Activated T-cell treated with anti-CD3 and anti-CD28 coated beads for 48 hours (primary cell): ENCODE measurements at places on chromosomes 6 and 20.

GRCh38 chr6:52511572-52512151 lies 65.2 kb downstream of the TRAM2 start:
- DNase-seq: no peak

DNA sequence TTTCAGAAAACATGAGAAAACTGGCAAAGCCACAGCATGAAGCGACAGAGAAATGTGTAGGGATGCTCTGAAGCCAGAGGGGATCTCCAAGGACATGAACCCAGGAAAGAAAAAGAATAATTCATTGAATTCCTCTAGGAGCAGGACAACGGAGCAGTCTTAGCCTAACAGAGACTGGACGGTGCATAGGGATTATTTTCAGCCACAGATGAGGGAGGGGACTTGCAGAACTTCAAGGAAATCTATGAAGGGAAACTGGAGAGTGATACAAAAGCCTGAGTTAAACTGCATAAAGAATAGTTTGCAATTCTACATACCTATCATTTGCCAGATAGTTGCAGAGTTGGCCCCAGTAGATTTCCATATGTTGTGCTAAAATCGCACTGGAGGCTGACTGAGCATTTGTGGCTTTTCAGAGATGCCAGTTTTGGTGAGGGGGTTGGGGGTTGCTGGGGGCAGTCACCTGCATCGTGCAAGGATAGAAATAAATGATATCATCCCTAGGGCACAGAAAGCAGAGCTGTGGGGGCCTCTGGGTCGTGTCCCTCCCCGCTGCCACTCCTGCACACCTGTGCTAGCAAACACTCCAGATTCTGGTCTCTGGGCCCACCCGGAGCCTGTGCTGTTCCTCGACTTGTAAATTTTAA lies 443.2 kb upstream of the JARID2 start:
- DNase-seq: no peak

- DNase-seq: no peak
These were observed 858.0 kb upstream of the FLRT3 start for GRCh38 chr20:15195378-15195777.

GRCh38 chr6:47303861-47304260 lies 5.8 kb downstream of the TNFRSF21 start:
- DNase-seq: no peak

DNA sequence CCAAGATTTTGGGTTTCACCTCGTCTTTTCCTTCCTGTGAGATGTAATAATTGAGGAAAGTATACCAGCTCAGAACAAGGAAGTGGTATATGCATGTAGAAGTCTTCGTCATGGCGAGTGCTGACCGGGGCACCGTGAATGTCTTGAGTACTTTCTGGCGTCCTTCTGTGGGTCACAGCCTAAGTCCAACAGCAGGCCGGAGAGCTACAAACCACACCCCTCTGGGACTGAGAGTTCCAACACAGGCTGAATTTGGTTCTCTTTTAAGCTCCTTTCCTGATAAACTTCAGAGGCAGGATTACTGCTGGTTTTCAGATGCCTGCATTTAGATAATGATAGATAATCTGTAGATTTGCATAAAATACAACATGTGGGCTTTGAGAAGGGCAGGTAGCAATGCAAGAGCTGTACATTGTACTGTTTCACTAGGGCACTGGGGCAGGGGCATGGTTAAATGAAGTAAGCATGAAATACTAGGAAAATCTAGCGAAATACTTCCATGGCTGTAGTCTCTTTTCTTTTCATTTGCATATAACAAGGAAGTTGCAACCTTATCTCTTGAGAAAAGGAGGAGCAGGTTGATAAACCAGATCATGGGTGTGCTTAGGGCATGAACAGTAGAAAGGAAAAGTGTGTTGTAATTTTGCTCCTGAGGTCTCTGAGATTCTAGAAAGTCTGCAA lies at the start of gene ADTRP:
TSS of gene ADTRP (minus strand) at position 156 of the 681 bp plus-strand sequence. CDS start at position 112, 44 bp downstream.
- no peak for DNase-seq

DNA sequence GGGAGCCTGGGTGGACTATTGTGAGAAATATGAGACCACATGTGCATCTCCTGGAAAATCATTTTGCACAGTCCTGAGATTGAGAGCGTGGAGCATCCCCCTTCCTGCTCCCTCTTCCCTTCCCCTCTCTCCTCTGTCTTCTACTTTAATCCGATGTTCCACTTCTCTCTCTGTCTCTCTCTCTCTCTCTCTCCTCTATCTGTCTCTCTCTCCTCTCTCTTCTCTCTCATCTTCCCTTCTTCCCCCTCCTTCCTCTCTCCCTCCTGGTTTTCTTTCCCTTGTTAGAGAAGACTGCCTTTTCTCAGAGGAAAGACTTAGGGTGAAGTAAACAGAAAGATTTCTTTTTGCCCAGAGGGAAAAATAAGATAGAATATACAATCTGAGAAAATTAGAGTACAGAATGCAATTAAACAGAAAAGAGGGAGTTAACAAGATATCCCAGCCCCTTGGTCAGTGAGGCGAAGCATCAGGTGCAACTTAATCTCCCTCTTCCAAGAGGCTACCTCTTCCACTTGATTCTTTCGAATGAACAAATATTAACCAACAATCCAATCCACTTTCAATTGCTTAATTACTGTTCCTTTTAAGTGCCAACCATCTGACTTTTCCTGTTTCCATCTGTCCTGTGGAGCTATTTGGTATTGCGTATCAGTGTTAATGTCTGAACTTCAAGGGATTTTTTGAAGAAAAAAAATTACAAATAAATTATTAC lies 14.6 kb downstream of the KHDC1 start:
- no peak for DNase-seq

DNA sequence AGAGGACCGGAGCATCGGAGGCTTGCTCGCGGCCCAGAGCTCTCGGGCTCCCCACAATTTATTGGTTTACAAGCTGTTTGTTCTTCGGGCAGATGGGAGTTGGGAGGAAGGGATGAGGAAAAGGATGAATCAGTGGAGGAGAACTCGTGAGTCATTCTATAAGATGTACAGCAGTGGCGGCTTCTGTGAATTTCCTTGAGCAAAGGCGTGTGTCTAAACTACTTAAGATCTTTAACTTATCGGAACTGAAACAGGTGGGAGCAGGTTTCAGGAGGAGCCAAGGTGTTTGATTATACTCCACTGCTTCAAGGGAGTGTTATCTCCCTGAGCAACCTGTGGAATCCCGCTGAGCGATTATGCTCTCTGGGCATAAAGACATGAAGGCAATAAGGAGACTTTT lies 50.5 kb upstream of the IBTK start:
- DNase-seq: no peak

- no peak for DNase-seq
These were observed 80.8 kb downstream of the SLC22A23 start for GRCh38 chr6:3376064-3376463.

DNA sequence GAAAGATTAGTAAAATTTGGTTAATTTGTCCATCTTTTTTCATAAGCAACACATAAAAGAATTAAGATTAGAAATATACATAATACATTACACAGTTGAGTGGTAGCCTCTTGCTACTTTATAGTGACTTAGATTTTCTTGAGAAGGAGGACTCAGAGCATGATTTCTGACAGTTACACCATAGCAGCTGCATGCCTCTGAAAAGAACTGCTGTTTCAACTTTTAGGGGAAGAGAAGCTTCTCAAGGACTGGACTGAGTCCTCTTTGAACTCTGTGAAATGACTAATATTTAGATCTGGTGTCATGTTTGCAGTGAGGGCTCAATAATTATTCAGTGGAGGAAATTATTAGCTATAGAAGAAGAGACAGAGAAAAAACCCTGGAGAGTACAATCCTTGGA lies 272.5 kb downstream of the BTBD9 start:
- DNase-seq: no peak

DNA sequence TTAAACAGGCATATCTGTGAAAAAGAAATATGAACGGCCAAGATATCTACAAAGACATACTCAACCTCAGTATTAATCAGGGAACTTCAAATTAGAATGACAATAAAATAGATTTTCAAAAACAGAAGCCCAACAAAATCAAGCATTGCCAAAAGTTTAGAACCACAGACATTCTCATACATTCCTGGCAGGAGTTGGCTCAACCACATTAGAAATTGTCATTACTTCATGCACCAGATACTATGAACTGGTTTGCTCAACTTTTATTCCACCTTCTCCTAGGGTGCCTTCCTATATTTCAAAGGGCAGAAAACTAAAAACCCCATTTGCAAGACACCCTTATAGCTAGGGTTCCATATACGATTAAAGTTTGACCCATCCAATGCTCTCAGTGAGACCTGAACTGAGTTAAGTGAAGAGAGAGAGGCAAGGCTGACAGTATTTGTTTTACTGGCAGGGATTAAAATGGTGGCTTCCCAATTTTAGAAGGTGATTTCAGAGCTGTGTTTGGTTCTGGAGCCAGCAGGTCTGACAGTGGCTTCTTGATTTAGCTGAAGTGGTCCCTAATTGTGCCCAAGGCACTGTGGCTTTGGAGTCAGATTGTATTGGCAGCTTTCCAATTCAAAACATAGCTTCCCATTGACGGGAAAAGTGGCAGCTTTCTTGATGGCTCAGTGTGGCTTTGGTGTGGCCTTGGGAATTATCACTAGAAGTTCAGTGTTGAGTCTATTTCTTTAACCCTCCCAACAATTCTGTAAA lies 77.1 kb upstream of the CDYL start:
- no peak for DNase-seq

DNA sequence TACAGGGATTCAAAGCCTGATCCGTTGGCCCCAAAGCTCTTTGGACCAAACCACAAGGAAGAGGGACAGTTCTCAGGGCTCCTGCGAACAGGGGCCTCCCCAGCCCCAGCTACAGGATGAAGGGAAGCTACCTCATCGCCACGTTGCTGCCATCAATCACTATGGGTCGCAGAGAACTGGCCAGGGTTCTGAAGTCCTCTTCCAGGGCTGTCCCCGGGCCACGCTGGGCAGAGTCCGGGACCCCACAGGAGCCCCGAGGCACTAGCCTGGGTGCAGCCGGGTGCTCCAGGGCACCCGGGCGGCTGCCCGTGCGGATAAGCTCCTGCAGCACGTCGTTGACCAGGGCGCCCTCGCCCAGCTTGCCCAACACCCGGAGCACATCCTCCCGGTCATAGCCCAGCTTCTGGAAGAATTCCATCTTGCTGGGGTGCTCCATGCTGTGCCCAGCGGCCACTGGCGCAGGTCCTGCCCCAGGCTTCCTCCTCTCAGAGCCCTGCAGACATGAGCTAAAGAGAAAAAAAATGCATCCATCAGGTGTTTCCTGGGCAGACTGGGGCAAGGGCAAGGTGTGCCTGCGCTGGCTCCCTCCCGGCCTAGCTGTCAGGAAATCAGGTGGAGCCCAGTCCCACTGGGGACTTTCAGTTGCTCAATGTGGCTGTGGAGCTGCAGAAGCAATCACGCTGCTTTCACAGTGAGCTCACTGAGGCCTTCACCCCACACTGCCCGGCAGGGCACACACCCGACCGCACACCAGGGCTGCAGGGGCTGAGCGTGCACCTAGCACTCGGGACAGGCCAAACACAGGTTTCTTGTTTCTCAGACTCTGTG lies 10.5 kb downstream of the ZC3H12D start:
- no peak for DNase-seq

DNA sequence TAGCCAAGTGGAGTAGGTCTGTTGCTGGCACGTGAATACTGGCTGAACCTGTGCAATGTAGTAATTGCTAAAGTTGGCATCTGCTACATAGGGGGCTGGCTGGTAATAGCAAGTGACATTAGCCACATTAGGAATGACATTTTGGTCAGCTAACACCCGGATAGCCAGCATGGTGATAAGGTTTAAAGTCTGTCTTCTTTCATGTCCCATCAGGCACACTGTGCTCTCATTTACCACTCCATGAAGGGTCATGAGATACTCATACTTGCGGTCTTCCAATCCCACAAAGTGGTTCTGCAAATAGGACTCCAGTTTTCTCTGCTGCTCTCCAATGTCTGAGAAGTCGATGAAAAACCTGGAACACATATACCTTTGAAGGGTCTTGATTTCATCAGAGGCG lies 2.8 kb downstream of the TENT5A start:
- no peak for DNase-seq

DNA sequence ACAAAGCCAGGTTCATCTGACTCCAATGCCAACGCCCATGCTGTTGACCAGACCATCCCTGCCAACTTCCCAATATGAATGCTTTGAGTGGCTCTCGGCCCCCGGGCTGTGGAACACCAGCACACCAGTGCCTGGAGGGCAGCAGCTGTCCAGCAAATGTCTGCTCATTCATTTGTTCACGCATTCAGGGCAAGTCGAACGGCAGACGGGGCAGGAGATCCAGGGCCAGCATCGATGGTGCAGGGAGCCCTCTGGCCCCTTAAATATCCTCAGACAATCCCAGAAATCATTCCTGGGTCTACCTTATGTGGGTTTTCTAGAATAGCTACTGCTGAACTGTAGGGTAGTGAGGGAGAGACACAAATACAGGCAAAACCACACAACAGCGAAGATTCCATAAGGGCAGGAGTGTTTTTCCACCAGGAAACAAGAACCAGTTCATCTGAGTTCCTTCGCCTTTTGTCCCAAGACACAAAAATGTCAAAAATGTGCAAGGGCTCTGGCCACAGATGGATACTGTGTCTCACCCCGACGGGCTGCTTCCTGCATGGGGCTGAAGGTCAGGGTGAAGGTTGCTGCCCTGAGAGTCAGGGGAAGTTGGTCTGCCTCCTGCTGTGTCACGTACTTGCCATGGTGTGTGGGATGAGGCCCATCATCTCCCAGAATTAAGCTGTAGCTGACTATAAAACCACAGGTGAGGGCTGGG lies 15.5 kb downstream of the RIPOR3 start:
- no peak for DNase-seq

- no peak for DNase-seq
These were observed 102.3 kb upstream of the KCNK16 start for GRCh38 chr6:39424831-39425230.

GRCh38 chr6:26336355-26337198 lies 28.4 kb upstream of the BTN3A2 start:
- DNase-seq: no peak

DNA sequence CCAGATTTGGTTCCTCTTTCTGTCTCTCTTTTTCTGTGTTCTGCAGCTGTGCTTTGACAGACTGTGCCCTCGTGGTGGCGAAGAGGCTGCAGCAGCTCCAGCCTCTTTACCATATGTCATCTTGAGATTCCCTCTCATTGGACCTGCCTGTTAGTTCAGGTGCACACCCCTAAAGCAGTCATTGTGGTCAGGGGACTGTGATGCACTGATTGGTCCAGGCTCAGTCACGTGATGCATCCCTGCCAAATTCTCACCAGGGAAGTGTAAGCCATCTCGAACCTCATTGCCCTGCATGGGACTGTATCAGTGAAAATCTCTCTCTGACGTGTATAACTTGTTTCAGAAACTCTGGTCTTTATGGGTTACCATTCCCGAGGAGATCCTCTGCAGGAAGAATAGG lies 160.3 kb downstream of the EYA2 start:
- no peak for DNase-seq

DNA sequence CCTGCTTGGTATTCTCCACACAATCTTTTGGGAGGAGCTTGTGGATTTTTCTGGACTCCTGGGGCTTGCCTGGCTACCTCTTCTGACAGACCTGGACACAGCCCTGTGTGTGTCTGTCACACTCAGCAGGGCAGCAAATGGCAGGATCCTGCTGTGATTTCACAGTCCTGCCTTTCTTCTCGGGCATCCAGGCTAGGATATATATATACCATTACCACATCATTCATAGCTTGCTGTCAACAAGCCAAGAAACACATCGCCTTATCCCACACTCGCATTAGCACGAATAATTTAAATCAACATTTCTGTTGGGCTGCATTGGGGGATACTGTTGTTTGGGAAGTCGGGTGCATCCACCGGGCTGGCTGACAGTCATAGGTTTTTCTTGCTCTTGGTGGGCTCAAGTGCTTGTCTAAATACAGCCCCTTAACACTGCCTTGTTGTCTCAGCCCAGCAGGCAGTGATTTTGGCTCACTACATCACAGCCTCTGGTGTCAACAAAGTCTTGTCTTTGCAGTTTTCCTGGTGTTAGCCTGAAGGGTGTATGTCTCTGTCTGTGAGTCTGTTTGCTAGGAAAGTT lies 154.9 kb upstream of the FERMT1 start:
- DNase-seq: no peak

- no peak for DNase-seq
These were observed 43.2 kb upstream of the GABRR1 start for GRCh38 chr6:89260310-89260709.
